NCI-H774 (cell line): ENCODE measurements at places on chromosomes 7 and 10.

DNA sequence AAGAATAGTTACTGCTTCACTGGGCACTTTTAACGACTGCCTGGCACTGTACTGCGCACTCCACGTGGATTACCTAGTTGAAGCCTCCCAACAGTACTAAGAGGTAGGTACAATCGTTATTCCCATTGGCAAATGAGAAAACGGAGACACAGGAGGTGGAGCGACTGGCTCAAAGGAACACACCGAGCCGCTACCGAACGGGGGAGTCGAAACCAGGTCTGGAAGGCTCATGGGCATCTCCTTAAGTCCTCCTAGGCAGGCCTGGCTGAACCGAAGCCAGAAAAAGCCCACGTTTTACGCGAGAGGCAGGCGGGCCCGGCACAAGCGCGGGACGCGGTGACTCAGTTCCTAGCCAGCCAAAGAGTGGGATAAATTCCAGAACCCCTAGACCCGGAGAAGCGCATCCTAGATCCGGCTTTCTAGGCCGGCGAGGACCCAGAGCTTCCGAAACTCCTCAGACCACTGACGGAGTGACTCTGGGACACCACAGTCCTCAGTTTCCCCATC lies 472 bp downstream of the PDAP1 start:
- no peak for DNase-seq

- DNase-seq = no peak
These were observed 94.2 kb upstream of the CXCL12 start for GRCh38 chr10:44478876-44479705.

DNA sequence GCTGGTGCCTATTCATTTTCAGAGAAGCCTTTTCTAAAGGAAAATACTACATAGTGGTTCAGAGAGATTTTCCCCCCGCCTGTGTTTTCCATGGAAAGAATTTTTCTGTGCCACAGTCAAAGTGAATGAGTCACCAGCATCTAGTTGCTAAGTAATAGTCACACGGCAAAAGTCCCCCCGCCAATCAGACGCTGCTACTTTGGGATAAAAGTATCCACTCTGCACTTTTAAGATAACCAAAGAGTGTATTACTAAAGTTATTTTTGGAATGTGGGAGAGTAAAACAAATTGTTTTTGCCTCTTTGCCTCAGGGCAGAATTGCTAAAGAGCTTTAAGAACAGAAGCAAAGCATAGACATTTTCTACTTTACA lies 23.5 kb downstream of the ABLIM1 start:
- no peak for DNase-seq

DNA sequence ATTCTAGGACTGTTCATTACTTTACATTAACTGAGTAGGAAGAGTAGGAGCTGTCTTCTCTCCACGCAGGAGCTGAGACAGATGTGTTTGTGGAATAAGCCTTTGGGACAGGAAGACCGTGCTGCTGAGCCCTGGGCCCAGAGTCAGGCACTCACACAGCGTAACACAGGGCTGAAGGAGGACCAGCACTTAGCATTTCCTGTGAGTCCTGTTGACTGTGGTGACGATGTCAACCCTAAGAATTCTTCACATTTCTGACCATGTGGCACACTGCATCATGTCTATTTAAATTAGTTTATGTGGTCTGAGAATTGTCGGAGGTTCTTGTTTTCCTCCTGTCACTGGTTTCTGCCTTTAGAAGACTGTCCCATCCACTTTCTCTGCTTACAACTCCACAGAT lies 117.2 kb downstream of the PIP4K2A start:
- DNase-seq = no peak

- DNase-seq = no peak
These were observed 48.5 kb downstream of the CFAP43 start for GRCh38 chr10:104183682-104184081.

- no peak for DNase-seq
These were observed 102.9 kb downstream of the INPP5A start for GRCh38 chr10:132640326-132641125.

GRCh38 chr7:20642166-20642565 lies 26.7 kb downstream of the ABCB5 start:
- no peak for DNase-seq

- no peak for DNase-seq
These were observed 18.7 kb downstream of the YKT6 start for GRCh38 chr7:44219371-44220045.

- DNase-seq = no peak
These were observed 648.0 kb upstream of the IGFBP3 start for GRCh38 chr7:46569133-46569465.

DNA sequence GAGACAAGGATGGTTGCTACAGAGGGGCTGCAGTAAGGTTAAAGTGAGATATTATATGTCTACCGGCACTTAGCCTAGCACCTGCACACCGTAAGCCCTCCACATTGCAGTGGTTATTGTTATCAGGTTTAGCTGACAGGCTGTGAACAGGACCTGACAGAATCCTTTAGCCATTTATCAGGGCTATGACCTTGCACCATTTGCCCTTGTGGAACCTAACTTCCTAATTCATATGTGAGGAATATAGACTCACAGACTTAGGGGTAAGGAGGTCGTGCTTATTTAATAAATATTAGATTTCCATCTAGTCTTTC lies 10.1 kb downstream of the NCOA4 start:
- DNase-seq = no peak

- no peak for DNase-seq
These were observed 140.1 kb upstream of the ADAM12 start for GRCh38 chr10:126528315-126528835.

DNA sequence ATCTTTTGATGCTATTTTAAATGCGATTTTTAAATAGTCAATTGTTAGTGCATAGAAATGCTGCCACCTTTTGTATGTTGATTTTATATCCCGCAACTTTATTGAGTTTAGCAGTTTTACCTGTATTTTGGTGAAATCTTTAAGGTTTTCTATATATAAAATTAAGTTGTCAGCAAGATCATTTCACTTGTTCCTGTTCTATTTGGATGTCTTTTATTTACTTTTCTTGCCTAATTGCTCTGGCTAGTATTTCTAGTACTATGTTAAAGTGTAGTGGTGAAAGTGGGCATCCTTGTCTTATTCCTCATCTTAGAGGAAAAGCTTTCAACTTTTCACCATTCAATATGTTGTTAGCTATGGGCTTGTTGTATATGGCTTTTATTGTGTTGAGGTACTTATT lies 813.3 kb upstream of the CELF2 start:
- no peak for DNase-seq

DNA sequence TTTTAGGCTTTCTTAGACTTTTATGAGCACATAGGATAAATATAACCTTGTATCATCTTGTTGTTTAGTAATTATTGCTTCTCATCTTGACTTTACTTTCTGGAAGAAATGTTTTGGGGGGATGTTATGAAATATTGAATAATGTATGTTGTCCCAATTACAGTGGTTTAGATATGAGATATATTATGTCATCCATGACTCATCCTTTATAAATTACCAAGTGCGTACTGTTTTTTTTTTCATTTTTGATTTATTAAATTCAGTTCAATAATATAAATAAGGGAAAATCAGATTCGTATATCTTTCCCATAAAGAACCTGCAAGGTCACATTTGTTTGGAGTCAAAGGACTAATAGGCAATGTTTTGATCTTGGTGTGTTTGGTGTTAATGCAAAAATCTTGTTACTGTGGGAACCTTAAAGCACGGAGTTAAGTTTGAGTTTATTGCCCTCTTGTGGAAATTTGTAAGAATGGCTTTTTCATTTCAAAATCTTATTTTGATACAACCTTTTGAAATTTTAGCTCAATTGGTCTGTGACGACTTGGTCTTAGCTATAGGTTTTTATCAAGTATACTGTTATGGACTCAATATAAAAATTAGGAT lies 108.6 kb downstream of the SRI start:
- no peak for DNase-seq

GRCh38 chr10:33967606-33968120 lies 633.2 kb upstream of the NRP1 start:
- no peak for DNase-seq

DNA sequence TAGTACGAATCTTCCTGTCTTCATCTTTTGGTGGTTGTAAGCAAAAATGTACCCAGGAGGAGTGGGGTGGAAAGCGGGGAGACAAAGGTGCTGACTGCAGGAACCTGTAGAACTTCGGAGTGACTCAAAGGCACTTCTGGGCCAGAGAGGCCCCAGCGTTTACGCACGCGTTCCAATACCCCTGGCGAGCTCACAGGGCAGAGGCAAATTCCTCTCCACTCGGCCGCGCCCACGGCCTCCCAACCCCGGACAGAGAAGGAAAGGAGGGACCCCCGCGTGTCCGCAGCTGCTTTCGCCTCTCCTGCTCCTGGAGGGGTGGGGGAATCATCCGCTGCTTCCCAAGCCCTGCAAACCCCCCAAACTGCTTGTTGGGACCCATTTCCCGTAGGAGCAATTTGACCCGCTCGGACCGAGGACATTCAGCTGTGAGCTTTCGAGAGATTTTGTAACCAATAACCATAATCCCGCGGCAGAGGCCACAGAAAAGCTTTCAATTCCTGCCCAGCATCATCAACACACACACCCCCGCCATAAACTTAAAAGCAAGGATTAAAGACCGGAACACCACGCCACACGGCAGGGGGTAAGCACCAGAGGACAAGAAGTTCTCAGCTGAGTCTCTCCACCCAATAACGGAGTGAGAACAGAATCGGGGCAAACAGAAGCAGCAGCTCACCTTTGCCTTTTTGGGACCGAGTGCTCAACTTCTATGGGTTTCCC lies 2.3 kb downstream of the IGF2BP3 start:
- DNase-seq = no peak

DNA sequence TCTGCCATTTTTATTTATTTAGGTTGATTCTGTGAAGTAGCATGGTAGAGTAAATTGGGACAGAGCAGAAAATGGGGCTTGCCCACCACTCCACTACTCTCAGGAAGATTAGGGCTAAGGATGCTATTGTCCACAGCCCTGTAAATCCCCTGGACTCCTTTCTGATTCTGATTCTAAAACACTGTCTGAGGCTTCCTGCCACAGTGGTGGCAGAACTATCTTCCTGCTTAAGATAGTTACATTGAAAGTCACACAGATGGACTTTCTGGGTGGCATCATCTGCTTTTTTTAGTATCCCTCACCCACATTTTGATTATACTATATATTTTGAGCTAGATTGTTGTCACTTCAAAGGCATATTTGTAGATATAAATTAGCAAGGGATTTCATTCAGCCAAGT lies 50.0 kb downstream of the SPAM1 start:
- DNase-seq = no peak

- no peak for DNase-seq
These were observed 24.9 kb upstream of the PFKFB3 start for GRCh38 chr10:6177880-6178281.

DNA sequence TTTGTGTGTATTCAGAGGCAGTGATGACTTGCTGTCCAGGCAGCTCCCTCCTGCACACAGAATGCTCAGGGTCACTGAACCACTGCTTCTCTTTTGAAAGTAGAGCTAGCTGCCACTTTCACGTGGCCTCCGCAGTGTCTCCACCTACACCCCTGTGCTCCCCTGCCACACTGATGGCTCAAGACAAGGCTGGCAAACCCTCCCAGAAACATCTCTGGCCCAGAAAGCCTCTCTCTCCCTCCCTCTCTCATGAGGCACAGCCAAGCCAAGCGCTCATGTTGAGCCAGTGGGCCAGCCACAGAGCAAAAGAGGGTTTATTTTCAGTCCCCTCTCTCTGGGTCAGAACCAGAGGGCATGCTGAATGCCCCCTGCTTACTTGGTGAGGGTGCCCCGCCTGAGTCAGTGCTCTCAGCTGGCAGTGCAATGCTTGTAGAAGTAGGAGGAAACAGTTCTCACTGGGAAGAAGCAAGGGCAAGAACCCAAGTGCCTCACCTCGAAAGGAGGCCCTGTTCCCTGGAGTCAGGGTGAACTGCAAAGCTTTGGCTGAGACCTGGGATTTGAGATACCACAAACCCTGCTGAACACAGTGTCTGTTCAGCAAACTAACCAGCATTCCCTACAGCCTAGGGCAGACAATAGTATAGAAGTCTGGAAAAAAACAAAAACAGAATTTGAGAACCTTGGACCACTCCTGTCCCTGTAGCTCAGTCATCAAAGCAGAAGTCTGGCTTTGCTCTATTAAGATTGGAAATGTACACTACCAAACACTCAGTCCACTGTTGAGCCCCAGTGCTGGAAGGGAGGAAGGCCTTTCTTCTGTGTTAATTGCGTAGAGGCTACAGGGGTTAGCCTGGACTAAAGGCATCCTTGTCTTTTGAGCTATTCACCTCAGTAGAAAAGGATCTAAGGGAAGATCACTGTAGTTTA lies 15.8 kb downstream of the SCD start:
- DNase-seq = no peak

DNA sequence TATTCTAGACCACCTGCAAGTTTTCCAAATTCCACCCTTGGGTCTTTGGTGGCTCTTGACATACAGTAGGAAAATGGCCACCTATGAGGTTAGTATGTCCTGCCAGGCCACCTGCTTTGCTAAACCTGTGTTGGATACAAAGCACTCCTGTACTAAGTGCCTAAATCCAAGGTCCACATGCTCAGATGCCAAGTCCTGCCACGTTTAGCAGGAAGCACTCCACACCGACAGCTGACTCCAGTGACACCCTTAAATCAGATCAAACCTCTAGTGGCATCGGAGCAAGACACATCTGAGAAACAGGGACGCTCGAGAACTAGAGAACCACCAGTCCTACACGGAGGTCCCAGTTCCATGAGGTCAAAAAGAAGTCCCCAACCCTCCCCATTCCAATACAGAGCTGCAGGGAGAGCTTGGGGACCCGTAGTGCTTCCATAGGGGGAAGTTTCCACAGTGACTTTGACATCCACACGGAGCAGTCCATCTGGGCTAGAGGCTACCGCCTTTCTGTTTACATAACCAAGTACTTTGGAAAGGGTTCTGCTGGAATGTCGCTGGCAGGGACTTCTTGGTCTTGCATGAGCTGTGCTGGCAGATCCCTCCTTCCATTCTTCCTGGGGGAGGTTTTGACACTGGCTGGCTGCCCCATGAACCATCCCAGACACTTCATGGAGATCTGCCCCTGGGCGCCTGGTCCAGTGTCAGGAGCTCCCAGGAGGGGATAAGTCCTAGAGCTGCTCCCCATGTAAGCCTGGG lies 290.6 kb downstream of the PRPF18 start:
- no peak for DNase-seq

- DNase-seq = no peak
These were observed 23.1 kb upstream of the BMPER start for GRCh38 chr7:33882040-33882837.

- DNase-seq = no peak
These were observed 66.7 kb downstream of the NOD1 start for GRCh38 chr7:30411897-30412296.

GRCh38 chr10:124650820-124651401 lies 93.3 kb downstream of the FAM53B start:
- DNase-seq = no peak

GRCh38 chr10:31508234-31508633 lies 189.2 kb downstream of the ZEB1 start:
- no peak for DNase-seq

DNA sequence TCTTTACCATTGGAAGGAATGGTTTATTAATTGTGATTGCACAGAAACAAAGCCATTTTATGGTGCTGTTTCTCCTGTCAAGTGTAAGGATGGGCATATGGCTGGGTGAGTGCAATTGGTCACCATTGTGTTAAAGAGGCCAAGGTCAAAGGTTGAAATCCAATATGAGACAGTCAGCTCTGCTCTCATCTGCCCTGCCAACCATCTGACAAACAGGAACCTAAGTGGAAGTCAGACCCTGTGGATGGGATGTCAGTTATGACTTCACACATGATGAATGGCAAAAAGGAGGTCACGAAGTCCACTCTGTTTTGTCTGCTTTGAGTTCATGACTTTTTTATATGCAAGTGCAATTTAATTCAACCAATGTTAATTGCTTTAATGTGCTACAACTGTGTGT lies 172.7 kb upstream of the TMEM229A start:
- DNase-seq = no peak

- no peak for DNase-seq
These were observed 54.2 kb downstream of the FOXP2 start for GRCh38 chr7:114468844-114469243.

- DNase-seq = no peak
These were observed 283.1 kb upstream of the NRP1 start for GRCh38 chr10:33617381-33618080.
